ENCODE measurements at places on chromosomes 12 and 14.

DNA sequence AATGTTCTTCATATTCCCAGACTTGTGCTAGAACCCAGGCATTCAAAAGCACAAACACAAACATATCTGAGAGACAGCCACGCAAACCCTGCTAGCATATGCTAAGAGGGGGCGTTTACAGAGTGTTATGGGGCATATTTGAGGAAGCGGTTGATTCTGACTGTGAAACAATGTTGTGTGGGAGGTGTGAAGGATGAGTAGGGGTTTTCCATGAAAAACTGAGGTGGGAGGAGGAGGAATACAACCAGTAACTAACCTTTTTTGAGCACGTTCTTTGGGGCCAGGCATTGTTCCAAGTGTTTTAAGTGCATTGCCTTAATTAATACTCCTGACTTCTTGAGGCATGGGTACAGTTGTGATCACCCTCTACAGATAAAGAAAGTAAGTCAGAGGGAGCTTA lies 499.5 kb downstream of the AACS start:
- DNase-seq: no peak

GRCh38 chr14:93855737-93856136 lies 67.5 kb upstream of the PRIMA1 start:
- no peak for DNase-seq

- no peak for DNase-seq
Measured at GRCh38 chr14:20971705-20972021, 16.4 kb downstream of the RNASE2 start.

DNA sequence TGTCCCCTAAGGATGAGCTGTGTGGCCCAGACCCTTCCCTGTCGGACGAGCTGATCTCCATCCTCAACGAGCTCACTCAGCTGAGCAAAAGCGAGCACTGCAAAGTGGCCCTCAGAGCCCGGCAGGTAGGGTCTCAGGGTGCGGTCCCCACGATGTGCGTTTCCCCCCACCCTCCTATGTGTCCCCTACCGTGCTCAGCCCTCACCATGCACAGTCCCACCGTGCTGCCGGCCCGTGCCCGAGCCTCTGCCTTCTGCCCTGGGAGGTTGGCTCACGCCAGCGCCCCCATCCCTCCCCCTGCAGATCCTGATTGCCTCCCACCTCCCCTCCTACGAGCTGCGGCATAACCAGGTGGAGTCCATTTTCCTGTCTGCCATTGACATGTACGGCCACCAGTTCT lies 86.6 kb downstream of the FOXN4 start:
- no peak for DNase-seq

GRCh38 chr14:23404331-23404900 lies 3.7 kb downstream of the MYH6 start:
- no peak for DNase-seq
